A549 treated with GW870086 at 1 μM for 4 hours (cell line): ENCODE measurements at places on chromosomes 1 and 21. TPM values are rescaled to one million over a fixed set of nuclear protein-coding genes. Genes with fewer than 3 reads are reported as not detected.

The LRRC53 gene
- not detected in 5 replicates for total RNA-seq

The SIM2 gene
- 5.3 to 8.6 TPM (median 7.0 TPM) in 5 replicates for total RNA-seq

The FCRL3 gene
- 0.02 TPM in 1 of 5 replicates, not detected in the others for total RNA-seq

The FOXO6 gene
- total RNA-seq, result 0.49 to 0.82 TPM (median 0.65 TPM) in 5 replicates

The LCE3D gene
- total RNA-seq, result 1.6 to 2.7 TPM (median 2.4 TPM) in 5 replicates

The CBR3 gene
- 10.2 to 12.7 TPM (median 12.1 TPM) in 5 replicates for total RNA-seq

The OR2L2 gene
- total RNA-seq, result not detected in 5 replicates

The TRIM63 gene
- total RNA-seq, result 0.70 to 1.5 TPM (median 1.2 TPM) in 5 replicates

The CCDC24 gene
- 7.0 to 9.5 TPM (median 7.9 TPM) in 5 replicates for total RNA-seq
